ENCODE measurements at places on chromosomes 3 and 15. TPM values are rescaled to one million over a fixed set of nuclear protein-coding genes. Genes with fewer than 3 reads are reported as not detected.

GRCh38 chr3:23588547-23588946 lies 217.2 kb upstream of the UBE2E1 start:
- no peak for DNase-seq
- H3K27me3 ChIP-seq: no peaks in the 10 kb centered on the region
- H3K4me1 ChIP-seq: no peaks in the 10 kb centered on the region
- no peak overlapping the region for H3K4me3 ChIP-seq
- H3K27ac ChIP-seq: no peak overlapping the region
- no peaks in the 10 kb centered on the region for H3K36me3 ChIP-seq

The GOLGA8S gene
- total RNA-seq: 0.36 TPM

DNA sequence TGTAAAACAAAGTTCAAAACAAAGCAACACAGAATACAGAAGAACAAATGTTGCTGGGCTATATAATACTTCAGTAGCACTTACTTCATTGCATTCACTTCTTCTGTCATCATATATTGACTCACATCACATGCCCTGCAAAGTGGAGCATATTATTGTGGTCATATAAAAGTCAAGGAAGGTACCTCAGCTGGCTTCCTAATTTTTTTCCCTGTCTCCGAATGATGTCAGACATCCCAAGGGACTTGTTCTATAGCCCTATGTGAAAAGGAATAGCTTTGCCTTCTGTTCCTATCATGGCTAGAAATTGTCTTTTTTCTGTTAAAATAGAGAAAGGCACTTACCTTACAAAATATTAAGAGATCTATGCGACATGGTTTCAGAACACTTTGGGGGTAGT lies 109.4 kb downstream of the LRTM1 start:
- H3K4me3 ChIP-seq: no peak overlapping the region
- no peaks in the 10 kb centered on the region for H3K4me1 ChIP-seq
- no peak for DNase-seq
- no peaks in the 10 kb centered on the region for H3K27me3 ChIP-seq
- no peak overlapping the region for H3K27ac ChIP-seq
- no peaks in the 10 kb centered on the region for H3K36me3 ChIP-seq

The NBEAL2 gene
- total RNA-seq: 7.3 TPM

DNA sequence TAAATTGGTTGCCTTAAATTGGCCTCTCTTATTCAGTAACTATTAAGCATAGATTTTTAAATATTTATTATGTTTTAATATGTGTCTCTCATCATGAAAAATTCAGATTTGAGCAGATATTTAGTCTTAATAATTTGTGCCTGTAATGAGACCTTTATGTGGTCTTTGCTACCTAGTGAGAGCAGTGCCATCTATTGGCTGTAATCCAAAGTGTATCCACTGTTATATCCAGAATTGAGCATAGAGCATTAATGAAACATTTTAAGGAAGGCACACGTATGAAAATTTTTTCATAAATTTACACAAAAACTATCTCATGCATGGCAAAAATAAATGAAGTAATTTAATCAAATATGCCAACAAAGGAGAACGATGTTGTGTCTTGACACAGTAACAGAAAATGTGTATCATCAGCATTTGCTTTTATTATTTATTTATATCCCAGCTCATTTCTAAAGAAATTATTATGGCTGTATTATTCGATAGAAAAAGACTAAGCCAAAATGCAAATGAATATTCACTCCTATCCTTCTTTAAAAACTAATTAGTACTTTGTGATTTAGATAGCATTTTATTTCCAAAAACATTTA lies 203.5 kb downstream of the RSRC1 start:
- no peak for DNase-seq
- no peaks in the 10 kb centered on the region for H3K4me1 ChIP-seq
- no peaks in the 10 kb centered on the region for H3K36me3 ChIP-seq
- H3K27ac ChIP-seq: no peak overlapping the region

DNA sequence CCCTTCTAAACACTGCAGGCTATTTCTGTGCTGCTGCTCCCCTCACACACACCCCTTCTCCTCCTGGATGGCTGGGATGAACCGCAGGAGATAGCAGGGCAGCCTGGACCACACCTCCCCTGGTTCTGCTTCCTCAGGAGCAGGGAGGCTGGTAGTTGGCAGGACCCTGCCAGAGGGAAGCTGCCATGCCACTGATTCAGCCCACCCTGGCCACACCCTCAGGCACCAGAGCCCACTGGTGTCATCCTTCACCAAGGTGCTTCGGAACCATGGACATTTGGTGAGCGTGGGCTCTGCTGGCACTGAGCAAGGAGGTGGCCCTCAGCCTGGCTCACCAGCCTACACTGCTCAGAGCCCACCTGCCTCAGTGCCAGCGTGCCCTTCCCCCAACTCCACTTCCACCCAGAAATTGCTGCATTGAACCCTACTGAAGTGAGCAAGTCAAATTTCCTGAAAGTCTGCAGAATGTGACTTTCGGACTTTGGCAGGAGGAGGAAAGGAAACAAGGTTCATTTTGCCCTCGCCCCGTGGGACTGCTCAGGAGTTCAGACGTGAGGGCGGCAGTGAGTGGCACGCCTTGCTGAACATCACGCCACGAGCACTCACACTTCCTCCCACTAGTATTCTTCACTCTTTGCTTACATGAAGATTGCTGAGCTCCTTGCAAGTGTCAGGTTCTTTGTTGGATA lies 26.3 kb downstream of the BMF start:
- no peaks in the 10 kb centered on the region for H3K27me3 ChIP-seq
- no peak overlapping the region for H3K4me3 ChIP-seq
- H3K27ac ChIP-seq: peak overlapping the region; percentile 73
- H3K4me1 ChIP-seq: peaks cover 8% of the 10 kb centered on the region

- H3K4me1 ChIP-seq: no peaks in the 10 kb centered on the region
- no peaks in the 10 kb centered on the region for H3K27me3 ChIP-seq
- no peak for DNase-seq
These were observed 85.8 kb downstream of the ATP11B start for GRCh38 chr3:182879031-182879611.

GRCh38 chr3:175737646-175738572 lies 878.8 kb downstream of the NAALADL2 start:
- H3K27me3 ChIP-seq: no peaks in the 10 kb centered on the region
- no peak overlapping the region for H3K27ac ChIP-seq
- no peaks in the 10 kb centered on the region for H3K4me1 ChIP-seq
- no peaks in the 10 kb centered on the region for H3K36me3 ChIP-seq

- no peaks in the 10 kb centered on the region for H3K27me3 ChIP-seq
- H3K36me3 ChIP-seq: no peaks in the 10 kb centered on the region
- H3K4me1 ChIP-seq: peaks cover 4% of the 10 kb centered on the region
- no peak overlapping the region for H3K4me3 ChIP-seq
- no peak overlapping the region for H3K27ac ChIP-seq
These were observed 104.3 kb downstream of the WDR76 start for GRCh38 chr15:43931119-43931518.

The TP53BP1 gene
- 63.6 TPM for total RNA-seq

DNA sequence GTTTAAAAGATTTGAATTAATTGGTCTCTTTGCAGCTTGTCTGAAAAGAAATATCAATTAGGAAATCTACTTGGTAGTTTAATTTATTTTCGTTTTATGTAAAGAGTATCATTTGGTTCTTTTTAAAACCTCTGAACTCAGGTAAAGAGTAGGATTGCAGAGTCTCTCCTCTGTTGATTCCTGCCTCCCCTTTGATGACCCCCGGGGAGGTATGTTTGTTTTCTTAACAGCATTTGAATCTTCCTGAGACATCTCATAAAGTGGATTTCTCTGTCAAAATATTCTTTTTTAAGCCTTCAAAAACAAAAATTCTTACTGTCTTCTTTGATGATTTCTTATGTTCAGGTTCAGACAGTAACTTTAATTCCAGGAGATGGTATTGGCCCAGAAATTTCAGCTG lies 8.0 kb downstream of the IDH3A start:
- no peaks in the 10 kb centered on the region for H3K27me3 ChIP-seq
- H3K4me3 ChIP-seq: no peak overlapping the region
- peaks cover 48% of the 10 kb centered on the region for H3K4me1 ChIP-seq
- no peak overlapping the region for H3K27ac ChIP-seq

DNA sequence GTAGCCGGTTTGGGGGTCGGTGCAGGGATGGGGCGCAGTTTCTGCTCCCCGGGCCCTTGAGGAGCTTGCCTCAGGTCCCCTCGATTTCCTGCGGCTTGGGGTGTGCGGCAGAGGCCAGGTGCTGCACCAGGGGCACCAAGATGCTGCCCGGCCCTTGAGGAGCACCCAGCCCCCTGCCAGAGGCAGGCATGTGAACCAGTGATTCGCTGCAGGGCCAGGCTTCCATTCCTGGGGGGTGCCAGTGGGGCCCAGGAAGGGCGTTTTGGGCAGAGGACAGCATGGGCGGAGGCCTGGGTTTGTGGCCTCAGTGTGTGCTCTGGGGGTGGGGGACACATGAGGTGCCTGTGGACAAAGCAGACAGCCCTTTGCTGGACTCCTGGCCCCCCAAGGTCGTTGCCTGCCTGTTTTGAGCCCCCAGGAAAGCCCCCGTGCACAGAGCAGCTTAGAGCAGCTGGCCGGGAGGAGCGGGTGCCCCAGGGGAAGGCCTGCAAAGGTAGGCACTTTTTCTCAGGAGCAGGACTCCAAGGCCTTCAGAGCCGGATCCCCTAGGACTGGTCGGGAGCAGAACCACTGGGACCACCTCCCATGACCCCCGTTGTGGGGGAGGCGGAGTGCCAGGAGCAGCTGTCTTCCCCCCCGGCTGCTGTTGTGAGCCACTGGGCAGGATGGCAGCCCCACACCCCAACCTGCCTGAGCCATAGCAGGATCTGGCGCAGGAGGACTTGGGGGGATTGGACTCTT lies 1.6 kb downstream of the PLXNA1 start:
- peak overlapping the region; percentile 49 for H3K27ac ChIP-seq
- no peaks in the 10 kb centered on the region for H3K36me3 ChIP-seq
- peaks cover 34% of the 10 kb centered on the region for H3K4me1 ChIP-seq

The SEMA6D gene
- total RNA-seq: 4.7 TPM

- H3K4me3 ChIP-seq: no peak overlapping the region
- no peak overlapping the region for H3K27ac ChIP-seq
- DNase-seq: peak; percentile 51
These were observed 705 bp downstream of the DLL4 start for GRCh38 chr15:40929660-40930429.

The STAB1 gene
- 597 TPM for total RNA-seq

GRCh38 chr3:188294823-188295487 lies 141.0 kb downstream of the LPP start:
- H3K36me3 ChIP-seq: no peaks in the 10 kb centered on the region
- peak overlapping the region; percentile 87 for H3K27ac ChIP-seq
- no peaks in the 10 kb centered on the region for H3K27me3 ChIP-seq
- DNase-seq: peak; percentile 73

- H3K27me3 ChIP-seq: no peaks in the 10 kb centered on the region
- no peak overlapping the region for H3K4me3 ChIP-seq
- no peak overlapping the region for H3K27ac ChIP-seq
- no peaks in the 10 kb centered on the region for H3K36me3 ChIP-seq
- no peak for DNase-seq
These were observed 18.4 kb downstream of the ZNF860 start for GRCh38 chr3:31999907-32000439.

DNA sequence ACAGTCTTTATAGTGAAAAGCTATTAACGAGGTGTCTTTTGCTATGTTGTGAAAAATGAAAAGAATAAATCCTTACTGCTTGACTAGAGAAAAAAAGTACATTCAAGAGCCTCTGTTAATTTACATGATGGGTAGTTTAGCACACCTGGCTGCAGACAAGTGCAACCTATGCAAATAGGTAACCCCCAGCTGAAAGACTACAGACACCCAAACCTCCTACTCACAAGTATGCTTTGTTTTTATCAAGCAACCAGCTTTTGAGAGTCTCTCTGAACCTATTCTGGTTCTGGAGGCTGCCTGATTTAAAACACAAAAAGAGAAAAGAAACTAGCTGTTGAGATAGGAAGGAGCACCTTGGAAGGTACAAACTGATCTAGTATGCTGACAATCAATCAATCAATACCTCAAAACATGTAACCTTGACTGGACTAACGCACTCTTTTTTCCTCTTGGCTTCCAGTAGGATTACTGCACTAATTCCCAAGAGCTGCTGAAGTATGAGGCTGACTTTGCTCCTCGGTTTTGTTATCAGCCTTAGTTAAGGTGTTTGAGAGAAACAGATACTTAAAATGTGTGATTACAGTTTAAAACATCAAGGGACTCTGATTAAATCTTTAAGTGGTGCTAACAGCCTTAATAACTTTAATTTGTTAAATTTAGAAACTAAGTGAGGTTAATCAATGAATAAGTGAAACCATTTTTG lies 63.6 kb downstream of the OSBPL10 start:
- H3K36me3 ChIP-seq: no peaks in the 10 kb centered on the region
- no peaks in the 10 kb centered on the region for H3K27me3 ChIP-seq
- peak overlapping the region; percentile 19 for H3K27ac ChIP-seq
- no peak for DNase-seq

The SLC28A1 gene
- total RNA-seq: 0.14 TPM

DNA sequence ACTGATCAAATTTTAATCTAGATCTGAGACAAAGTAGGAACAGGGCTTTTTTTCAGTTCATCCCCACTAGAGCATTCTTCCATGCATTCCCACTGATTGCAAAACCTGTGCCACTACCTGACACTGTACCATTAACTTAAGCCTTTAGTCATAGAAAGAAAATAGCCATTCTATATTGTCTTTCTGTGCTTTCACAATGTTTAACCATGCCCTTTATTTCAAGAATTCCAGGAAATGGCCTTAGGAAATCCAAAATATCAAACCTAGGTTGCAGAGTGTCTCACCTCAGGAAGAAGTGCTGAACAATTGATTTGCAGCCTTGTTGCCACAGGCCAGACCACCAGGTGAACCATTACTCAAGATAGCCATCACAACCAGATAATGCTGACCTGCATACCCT lies 56.2 kb upstream of the TGFBR2 start:
- no peaks in the 10 kb centered on the region for H3K4me1 ChIP-seq
- no peaks in the 10 kb centered on the region for H3K27me3 ChIP-seq
- no peak overlapping the region for H3K27ac ChIP-seq
- no peaks in the 10 kb centered on the region for H3K36me3 ChIP-seq
- no peak for DNase-seq
- H3K4me3 ChIP-seq: no peak overlapping the region

DNA sequence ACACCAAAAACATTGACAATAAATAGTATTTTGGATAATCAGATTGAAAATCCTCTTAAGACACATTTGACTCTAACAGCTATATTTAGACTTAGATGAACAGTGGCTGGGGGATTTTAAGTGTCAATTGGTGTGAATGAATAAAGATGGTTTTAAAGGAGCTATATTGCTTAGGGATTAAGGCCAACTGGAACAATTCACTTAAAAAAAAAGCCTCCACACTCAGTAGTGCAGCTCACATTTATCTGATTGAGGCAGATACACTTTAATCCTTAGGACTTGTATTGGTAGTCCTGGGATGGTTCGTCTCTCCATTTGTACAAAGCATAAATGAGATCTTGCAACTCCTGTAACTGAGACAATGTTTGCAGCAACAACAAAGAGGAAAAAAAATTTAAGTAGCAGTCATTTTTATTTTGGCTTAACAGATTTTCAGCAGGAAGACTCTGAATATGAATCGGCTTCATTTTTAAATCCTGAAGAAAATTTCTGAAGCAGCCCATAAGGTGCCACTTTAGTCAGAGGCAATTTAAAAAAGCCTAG lies 112.0 kb downstream of the UACA start:
- DNase-seq: no peak
- no peaks in the 10 kb centered on the region for H3K4me1 ChIP-seq
- H3K27me3 ChIP-seq: no peaks in the 10 kb centered on the region
- no peaks in the 10 kb centered on the region for H3K36me3 ChIP-seq
- H3K4me3 ChIP-seq: no peak overlapping the region

The SAXO2 gene
- 0.83 TPM for total RNA-seq

- no peak for DNase-seq
- H3K4me3 ChIP-seq: no peak overlapping the region
- H3K36me3 ChIP-seq: no peaks in the 10 kb centered on the region
- no peak overlapping the region for H3K27ac ChIP-seq
These were observed 20.6 kb downstream of the MYH15 start for GRCh38 chr3:108489776-108490175.

The CLDN16 gene
- 0.60 TPM for total RNA-seq

The LOXL1 gene
- 8.5 TPM for total RNA-seq

The GABRR3 gene
- not detected for total RNA-seq
